Foreskin keratinocyte (primary cell): ENCODE measurements at places on chromosomes 5 and 9. TPM values are rescaled to one million over a fixed set of nuclear protein-coding genes. Genes with fewer than 3 reads are reported as not detected.

Gene TAS2R1
- not detected in 2 replicates for polyA plus RNA-seq

Gene TPD52L3
- polyA plus RNA-seq: not detected in 2 replicates

Gene AHRR
- polyA plus RNA-seq: 0.06 and 0.07 TPM in 2 replicates

Gene MATR3
- 78.7 and 93.5 TPM in 2 replicates for polyA plus RNA-seq

DNA sequence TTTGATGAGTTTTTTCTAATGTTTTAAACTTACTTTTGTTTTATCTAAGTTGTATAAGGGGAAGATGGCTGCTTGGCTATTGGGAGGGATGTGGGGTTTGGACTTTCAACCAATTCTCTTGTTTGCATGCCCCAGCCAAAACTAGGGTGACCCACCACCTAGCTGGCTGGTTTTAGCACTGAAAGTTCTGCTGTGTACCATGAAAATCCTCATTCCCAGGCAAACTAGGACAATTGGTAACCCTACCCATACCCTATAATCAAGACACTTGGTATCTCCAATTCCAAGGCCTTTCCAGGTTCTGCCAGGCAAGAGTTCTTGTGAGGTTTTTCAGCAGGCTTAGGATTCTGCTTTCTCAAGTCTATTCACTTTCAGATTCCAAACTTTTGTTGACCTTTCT lies 13.1 kb downstream of the RAB3C start:
- no peak for DNase-seq

- no peak for DNase-seq
Observed at GRCh38 chr9:117691367-117691766, 12.8 kb upstream of the TLR4 start.

DNA sequence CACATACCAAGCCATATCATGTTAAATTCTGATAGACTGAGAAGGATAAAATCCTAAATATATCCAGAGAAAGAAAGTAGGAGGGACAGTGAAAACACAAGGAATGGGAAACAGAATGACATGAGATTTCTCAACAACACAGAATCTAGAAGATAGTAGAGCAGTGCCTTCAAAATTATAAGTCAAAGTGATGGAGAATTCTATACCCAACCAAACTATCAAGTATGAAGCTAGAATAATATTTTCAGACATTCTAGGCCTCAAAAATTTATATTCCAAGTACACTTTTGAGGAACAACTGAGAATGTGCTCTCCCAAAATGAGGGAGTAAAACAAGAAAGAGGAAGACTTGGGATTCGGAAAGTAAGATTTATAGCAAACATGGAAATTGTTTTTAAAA lies 10.9 kb upstream of the TTLL11 start:
- DNase-seq: no peak

DNA sequence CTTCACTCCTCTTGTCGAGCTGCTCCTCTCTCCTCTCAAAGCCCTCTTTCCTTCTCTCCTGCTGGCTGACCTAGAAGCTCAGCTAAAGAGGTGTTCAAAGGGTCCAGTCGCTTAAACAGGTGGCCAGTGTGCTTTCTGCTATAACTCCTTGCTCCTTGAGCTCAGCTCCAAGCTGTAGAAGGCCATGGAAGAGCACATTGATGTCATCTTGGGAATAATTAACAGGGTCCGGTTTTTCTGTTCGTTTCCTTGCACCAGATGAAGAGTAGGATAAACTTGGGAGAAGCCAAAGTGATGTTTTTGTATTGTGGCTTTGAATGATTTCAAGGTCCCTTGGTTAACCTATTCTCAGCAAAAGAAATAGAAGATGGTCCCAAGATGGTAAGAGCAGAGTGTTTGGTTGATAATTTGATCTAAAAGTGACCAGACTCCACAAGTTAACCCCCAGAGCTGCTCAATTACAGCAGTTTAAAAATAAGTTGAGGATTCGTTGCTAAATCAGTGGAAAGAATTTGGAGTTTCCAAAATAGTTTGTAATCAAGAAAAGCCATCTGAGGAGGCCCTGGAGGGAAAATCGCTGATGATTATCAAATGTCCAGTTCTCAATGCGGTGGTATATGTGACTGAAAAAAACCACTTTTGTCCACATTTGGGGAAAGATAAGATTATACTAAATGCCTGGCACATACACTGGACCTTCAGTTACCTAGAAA lies 148.1 kb downstream of the DOCK8 start:
- no peak for DNase-seq

- DNase-seq: no peak
Observed at GRCh38 chr9:110847671-110848070, 179.1 kb downstream of the MUSK start.

DNA sequence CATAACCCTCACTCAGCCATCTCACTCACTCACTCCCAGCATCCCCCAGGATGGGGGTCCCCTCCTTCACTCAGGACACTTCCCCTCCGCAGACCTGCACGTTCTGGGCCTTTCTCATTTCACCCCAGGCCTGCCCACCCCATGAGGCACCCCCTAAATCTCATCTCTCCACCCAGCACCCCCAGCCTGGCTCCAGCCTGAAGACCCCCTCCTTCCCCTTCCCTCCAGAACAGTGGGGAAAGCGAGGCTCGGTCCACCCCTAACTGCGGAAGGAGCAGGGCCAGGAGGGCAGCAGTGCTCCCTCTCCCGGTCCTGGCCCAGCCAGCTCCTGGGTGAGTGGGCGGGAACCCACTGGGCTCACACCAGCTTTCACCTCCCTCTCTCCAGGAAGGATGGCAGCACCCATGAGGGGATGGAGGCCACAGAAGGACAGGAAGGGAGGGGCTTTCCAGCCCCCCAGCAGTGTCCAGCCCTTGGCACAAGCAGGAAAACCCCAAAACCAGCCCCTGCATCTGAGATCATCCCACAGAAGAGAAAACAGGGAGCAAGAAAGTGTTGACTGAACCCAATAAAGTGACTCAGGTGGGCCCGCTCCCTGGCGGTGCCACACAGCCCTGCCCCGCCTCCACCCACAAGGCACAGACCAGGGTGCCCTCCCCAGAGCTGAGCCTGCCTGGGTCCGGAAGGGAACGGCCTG lies 55.0 kb downstream of the LRSAM1 start:
- no peak for DNase-seq

GRCh38 chr9:33375238-33375840 lies 27.0 kb downstream of the AQP7 start:
- DNase-seq: no peak
